ENCODE measurements at places on chromosomes 3 and 15. TPM values are rescaled to one million over a fixed set of nuclear protein-coding genes. Genes with fewer than 3 reads are reported as not detected.

The KNG1 gene
- total RNA-seq: 0.14 TPM

GRCh38 chr15:41010345-41010744 lies 57.1 kb downstream of the CHAC1 start:
- no peak for DNase-seq

GRCh38 chr3:21446027-21446426 lies 305.0 kb downstream of the ZNF385D start:
- DNase-seq: no peak

The DUOXA2 gene
- not detected for total RNA-seq

DNA sequence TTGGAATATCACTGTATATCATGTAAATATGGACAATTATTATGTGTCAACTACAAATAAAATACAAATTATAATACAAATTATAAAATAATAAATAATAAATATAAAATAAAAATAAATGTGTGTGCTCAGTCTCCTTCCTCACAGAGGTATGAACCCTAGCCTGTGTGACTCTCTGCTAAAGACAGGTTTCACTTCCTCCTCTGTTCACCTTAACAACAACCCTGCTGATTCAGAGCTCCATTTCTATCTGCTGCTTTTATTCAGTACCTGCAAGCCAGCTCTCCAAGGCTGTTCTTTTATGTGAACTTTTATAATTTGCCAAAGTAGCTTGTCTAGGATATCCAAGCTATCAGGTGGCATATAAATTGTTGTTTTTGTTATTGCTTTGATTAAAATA lies 610.7 kb upstream of the GRM7 start:
- no peak for DNase-seq

GRCh38 chr3:62325896-62326295 lies 47.5 kb downstream of the FEZF2 start:
- no peak for DNase-seq

The RASGRP1 gene
- 0.67 TPM for total RNA-seq

Measured in posterior vena cava (tissue), 2 donors.